ENCODE measurements at places on chromosomes 1 and 21.

DNA sequence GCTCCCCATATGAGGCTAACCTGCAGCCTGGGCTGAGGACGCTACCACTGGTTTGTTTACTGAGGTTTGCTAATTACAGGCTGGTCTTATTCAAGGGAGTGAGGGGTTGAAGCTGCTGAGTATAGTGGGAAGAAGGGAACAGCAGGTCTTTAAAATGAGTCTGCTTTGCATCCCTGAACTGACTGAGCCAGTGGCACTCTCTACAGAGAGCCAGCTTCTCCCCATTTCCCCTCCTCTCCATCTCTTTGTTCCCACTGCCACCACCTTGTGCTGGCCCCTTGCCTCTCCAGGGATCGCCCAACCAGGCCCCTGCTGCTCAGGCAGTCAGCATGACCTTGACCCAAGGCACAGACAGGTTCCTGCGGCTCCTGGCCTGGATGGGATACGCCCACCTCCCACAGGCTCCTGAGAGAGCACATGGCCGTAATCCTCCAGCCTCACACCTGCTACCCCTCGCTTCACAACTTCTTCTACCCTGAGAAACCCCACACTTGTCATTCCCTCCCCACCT, 45.0 kb downstream of the IER5 start:
- no peak for DNase-seq

GRCh38 chr1:30748699-30749401, 8.7 kb downstream of the LAPTM5 start:
- DNase-seq: no peak

- DNase-seq: no peak
These were observed 960 bp downstream of the RCAN1 start for GRCh38 chr21:34613679-34614627.

- no peak for DNase-seq
These were observed 26.7 kb downstream of the PODN start for GRCh38 chr1:53088616-53089300.

DNA sequence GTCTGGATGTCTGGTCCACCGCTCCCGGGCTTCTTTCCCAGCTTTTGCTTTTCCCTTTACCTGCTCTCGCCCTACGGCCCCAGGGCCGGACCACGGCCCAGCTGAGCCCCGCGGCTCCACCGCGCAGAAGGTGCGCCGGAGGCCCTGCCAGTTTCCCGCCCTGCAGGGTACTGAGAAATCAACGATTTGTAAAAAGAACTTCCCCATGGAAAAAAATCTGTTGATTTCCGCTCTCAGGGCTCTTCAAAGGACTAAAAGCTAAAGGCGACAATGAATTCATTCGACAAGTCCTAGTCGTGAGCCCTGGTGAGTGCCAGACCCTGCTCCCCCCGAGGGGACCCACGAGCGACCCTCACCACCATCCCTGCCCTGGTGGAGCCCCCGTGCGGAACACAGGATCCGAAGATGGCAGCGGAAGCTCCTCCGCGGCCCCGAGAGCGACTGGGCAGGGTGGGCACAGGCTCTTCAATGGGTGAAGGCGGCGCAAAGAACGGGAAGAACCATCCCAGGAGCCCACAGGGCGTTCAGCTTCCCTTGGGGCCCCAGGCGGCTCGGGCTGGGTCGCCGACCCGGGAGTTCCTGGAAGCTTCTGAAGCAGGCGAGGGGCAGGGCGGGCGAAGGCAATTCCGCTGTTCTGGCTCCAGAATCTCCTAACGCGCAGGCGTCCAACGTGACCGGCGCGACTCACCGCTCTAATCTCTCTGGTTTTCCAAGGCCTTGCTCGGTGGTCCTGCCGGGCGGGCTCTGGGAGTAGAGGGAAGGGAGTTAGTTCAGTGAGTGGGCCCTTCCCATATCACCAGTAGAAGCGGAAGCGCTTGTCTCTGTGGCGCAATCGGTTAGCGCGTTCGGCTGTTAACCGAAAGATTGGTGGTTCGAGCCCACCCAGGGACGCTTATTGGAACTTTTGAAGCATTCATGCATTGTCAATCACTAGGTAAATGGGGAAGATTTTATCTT, 6.6 kb upstream of the RNU1-2 start:
- peak; percentile 78 for DNase-seq

- DNase-seq: no peak
These were observed 35.9 kb downstream of the EPHA2 start for GRCh38 chr1:16119926-16120325.

GRCh38 chr1:170085091-170085490, 10.6 kb upstream of the KIFAP3 start:
- no peak for DNase-seq

GRCh38 chr21:42681296-42682206, 28.1 kb downstream of the PDE9A start:
- DNase-seq: no peak
